ENCODE measurements at places on chromosomes 7 and 10.

- DNase-seq = no peak
Measured at GRCh38 chr7:52711951-52712350, 323.5 kb upstream of the POM121L12 start.

DNA sequence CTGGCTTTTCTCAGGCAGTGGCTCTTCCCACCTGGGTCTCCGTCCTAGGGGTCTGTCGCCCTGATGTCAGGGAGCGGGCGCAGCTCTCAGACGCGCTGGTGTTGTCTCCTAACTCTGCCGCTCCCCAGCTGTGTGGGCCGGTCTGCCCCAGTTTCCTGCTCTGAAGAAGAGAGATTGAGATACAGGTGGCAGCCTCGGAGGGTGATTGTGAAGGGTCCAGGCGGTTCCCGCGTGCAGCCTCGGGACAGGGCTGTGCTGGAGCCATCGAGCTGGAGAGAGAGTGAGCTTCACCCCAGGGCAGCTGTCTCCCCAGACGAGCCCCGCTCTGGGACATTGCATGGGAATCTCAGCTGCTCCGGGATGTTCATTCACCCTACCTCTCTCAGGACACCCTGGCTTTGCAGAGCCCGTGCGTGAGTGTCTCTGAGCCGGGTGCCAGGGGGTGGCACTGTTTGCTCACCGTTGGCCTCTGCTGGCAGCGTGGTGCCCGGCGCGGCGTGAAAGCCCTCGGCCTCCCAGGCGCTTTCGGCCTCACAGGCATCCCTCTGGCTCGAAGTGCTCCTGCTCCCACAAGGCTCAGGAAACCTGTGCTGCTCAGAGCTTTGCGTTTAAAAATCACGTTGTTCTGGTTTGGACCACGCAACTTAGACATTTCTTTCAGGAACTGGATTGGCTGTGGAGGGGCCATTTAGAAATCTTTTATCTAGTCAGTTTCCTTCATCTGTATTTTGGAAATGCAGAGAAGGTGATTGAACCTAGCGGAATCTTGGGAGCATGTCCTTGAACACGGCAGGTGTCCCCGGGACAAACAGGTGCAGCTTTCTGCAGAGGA, 33.8 kb upstream of the ZFAND2A start:
- DNase-seq = peak; percentile 58

- DNase-seq = peak; percentile 84
Measured at GRCh38 chr10:72297281-72297804, 23.6 kb downstream of the DDIT4 start.

DNA sequence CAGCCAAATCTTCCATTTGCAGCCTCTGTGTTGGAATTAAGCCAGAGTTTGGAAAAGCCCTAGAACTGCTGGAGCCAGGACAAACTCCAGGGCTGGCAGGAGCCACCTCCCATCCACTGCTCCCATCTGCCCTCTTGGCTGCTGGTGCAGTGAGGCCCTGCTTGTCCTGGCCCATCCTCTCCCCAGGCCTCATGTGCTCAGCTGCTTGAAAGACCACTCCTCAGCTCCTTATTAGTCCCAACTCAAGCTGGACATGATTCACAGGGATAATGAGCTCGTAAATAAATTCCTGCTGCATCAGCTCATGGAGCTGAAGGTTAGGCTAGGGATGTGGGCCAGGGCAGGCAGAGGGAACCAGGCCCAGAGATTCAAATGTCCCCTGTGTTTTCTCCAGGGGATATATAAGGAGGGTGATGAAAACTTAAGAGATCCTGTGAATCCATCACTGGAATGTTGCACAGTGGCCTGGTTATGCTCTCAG, 282.8 kb downstream of the RPS24 start:
- DNase-seq = no peak

- no peak for DNase-seq
Measured at GRCh38 chr7:82665966-82666507, 222.5 kb upstream of the CACNA2D1 start.

DNA sequence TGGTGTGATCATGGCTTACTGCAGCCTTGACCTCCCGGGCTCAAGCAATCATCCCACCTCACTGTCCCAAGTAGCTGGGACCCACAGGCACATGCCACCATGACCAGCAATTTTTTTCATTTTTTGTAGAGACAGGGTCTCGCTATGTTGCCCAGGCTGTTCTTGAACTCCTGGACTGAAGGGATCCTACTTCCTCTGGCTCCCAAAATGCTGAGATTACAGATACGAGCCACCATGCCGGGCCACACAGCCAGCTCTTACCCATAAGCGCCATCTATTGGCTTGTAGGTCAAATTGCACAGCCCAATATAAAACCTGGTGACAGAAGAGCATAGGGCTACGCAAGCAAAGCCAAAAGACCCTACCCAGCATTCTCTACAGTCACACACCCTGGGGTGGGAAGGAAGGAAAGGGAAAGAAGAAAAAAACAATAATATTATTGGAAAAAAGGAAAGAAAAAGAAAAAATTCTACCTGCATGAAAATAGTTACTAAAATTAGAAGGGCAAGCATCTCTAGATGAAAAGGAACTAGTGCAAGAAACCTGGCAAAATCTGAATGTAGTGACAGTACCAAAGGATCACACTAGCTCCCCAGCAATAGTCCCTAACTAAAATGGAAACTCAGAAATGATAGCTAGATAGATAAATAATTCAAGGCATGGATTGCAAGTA, 29.4 kb upstream of the AMPH start:
- no peak for DNase-seq

DNA sequence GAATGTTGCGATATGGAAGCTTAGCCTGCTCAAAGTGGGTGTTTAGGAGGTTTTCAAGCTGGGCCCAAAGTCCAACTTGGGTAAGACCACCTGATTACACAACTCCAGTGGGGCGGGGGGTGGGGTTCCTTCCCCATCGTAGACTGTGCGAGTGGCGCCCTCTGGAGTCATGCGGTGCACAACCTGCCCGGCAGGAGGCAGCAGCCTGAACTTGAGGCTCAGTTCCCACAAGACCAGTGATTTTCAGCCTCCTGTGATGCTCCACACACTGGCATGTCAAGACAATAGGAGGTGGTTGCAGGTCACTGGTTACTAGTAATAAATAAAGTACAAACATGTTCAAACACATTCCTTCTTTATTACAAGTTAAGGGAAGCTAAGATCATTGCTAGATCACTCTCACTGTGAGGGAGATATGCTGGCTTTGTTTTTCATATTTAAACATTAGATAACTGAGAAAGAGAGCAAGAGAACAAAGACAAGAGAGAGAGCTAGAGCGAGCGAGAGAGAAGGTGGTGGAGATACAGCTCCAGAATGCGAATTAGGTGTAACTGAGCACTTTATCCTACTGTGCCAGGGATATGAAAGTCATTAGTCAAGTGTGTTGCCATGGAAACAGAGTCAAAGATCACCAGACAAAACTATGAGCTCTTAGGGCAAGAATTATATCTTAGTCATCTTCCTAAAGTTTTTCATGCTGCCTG, 97.4 kb upstream of the BMPER start:
- DNase-seq = no peak

- no peak for DNase-seq
Measured at GRCh38 chr10:83862723-83863122, 276.6 kb upstream of the GHITM start.
